ENCODE measurements at places on chromosomes 7 and 10.

DNA sequence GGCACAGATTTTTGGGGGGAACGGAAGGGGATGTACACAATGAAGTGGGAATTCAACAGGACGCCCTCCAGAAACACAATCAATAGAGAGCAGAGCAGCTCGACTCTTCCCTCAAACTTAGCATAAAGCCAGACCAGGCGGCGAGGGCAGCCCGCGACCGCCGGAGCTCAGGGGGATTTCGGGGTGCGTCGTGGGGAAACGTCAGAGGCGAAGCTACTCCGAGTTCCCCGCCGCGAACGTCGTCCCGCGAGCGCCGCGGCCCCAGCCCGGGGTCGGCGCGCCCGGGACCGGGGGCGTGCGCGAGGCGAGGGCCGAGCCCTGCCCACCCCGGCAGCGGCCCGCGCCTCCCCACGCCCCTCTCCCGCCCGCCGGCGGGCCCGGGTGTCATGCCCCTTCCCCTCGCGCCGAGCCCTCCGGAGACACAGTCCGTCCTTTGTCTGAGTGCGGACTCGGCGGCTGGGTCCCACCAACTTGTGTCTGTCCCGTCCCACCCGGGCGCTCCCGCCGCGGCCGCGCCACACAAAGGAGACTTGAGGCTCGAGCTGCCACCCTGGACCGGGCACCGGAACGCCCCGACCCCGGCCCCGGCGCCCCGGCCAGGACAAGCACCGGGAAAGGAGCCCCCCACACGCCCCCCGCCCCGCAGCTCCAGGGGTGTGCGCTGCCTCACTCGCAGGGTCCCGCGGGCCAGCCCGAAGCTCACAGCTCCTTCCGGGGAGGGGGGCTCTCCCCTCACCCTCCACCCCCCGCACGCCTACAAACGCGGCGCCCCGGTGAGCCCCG, 634 bp downstream of the EZH2 start:
- no peak for DNase-seq

DNA sequence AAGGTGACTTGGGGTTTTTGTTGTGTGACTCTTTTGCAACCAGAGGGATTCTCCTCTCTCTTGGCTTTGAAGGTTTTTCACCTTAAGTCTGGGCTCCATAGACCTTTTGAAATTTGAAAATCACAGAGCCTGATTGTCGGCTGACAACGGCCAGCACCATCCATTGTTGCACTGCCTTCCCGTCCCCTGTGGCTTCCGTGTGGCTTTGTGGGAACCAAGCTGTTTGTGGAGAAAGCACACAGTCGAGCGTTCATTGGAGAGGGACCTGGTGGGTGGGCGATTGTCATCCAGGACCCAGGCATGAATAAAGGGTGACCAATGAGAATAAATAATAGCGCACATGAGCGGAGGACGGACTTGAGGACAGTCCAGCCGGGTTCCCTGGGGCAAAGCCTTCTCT, 7.4 kb upstream of the RAMP3 start:
- no peak for DNase-seq

DNA sequence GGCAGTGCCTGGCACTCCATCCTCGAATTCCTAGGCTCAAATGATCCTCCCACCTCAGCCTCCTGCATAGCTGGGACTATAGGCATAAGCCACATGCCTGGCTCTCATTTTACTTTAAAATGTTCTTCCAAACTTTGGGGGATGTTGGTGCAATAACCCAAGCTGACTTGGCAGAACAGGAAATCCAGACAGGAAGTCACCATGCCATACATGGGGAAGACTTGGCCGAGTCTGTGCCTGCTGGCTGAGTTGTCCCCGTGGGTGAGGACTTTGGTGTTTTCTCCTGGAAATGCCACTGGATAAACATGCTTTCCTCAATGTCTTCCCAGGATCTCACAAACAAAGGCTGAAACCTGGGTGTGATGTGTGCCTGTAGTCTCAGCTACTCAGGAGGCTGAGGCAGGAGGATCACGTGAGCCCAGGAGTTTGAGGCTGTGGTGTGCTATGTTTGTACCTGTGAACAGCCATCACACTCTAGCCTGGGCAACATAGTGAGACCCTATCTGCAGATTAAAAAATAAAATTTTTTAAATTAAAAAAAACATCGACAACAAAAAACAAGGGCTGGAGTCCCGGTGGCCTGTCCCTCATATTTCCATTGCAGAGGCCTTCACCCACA, 19.8 kb downstream of the HKDC1 start:
- DNase-seq: no peak

- no peak for DNase-seq
Observed at GRCh38 chr7:8094164-8095140, 125.9 kb downstream of the GLCCI1 start.

DNA sequence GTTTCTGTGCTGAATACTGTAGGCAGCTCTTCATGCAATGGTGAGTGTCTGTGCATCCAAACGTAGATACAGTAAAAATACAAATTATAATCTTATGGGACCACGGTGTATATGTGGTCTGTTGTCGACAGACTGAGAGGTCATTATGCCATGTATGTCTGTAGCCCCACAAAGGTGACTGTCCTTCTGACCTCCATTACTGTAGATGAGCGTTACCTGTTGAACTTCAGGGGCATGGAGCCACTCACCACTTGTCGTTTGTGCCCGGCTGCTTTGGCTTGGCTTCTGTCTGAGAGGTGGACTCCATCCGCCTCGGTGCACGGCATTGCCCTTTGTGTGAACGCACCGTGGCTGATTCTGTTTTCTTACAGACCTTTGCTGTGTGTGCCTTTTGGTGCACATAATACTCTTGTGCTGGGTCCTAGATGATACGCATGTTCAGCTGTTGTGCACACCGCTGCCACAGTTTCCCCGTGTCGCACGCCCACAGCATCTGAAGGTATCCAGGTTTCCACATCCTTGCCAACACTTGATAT, 2.9 kb downstream of the UBE3C start:
- no peak for DNase-seq

GRCh38 chr10:3512263-3512662, 272.7 kb downstream of the KLF6 start:
- DNase-seq: no peak

GRCh38 chr7:91079487-91079886, 184.7 kb upstream of the FZD1 start:
- DNase-seq: peak; percentile 81

DNA sequence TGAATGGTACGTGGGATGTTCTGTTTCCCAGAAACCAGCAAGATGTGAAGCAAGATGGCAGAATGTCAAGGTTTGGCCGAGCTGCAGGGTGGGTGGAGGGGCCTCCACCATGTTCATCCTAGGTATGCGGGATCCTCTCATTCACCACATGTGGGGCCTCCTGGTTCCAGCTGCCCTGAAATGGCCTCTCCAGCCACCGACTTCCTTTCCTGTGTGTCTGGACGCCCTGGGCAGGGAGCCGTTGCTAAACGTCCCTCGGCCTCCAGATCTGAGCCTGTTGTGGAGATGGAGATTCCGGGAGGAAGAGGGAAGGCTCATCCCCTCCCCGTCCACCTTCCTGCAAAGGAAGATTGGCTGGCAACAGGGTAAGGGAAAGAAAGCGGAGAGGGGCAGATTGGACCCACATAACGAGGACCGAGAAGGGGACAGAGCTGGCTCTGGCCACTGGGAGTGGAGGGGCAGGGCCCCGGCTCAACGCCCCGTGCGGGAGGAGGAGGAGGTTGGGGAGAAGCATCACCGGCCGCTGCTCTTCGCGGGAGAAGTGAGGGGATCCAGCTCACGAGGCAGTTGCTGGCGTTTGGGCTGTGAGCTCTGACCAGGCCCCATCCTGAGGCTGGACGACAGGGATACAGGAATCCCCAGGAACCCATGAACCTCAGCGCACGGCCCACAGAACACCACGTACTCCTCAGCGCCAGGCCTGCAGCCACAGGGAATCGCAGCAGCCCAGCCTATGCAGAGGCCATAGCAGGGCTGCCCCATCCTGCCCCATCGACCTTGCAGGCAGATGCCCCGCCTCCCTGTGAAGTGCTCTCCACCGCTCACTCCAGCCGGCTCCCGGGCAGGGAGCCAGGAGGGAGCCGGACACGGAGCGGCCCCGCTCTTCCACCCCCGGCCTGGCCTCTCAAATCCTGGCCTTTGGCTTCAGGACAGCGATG, 98.3 kb downstream of the FOXL3 start:
- DNase-seq: no peak

GRCh38 chr7:121383235-121383910, 12.7 kb downstream of the FAM3C start:
- DNase-seq: no peak

GRCh38 chr7:128725531-128725930, 13.6 kb upstream of the CALU start:
- DNase-seq: no peak

- DNase-seq: no peak
Observed at GRCh38 chr10:116787053-116787659, 44.8 kb upstream of the HSPA12A start.

- DNase-seq: no peak
Observed at GRCh38 chr7:113945018-113945938, 26.5 kb upstream of the PPP1R3A start.

GRCh38 chr7:78368771-78369170, 570.2 kb downstream of the PHTF2 start:
- DNase-seq: peak; percentile 30

DNA sequence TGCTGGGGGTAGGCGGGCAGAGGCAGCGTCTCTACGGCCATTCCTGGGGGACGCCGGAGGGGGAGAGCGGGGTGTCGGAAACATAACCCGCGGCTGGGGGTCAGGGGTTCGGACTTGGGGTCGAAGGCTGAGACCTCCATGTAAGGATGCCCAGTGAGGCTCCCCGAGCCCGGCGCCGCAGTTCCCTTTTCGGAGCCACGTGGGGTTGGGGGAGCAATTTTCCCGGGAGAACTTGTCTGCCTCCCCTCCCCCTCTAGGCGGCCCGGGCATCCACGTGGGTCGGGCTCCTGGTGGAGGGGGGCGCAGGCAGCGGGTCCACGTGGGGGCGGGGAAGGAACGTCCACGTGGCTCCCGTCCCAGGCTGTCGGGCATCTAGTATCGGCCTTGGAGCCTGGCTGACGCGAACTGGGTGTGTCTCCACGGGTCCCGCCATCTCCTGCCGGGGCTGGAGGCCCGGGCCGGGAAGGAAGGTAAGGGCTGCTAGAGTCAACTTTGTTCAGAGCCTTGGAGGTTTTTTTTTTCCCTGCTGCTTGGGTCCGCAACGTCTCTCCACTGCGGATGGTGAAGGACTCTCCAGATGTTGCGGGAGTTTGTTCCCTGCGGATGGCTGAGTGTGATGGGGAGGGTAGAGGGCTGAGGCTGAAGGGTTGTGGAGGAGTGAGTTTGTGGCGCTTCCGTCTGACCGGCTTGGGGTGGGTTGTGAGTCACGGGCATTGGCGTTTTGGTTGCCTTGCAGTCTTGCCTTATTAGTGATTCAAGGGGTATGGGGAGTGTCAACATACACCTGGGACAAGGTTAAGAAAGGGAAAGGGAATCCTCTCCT, 744 bp downstream of the PPRC1 start:
- peak; percentile 82 for DNase-seq

- no peak for DNase-seq
Observed at GRCh38 chr10:84762754-84763394, 434.5 kb downstream of the CCSER2 start.

DNA sequence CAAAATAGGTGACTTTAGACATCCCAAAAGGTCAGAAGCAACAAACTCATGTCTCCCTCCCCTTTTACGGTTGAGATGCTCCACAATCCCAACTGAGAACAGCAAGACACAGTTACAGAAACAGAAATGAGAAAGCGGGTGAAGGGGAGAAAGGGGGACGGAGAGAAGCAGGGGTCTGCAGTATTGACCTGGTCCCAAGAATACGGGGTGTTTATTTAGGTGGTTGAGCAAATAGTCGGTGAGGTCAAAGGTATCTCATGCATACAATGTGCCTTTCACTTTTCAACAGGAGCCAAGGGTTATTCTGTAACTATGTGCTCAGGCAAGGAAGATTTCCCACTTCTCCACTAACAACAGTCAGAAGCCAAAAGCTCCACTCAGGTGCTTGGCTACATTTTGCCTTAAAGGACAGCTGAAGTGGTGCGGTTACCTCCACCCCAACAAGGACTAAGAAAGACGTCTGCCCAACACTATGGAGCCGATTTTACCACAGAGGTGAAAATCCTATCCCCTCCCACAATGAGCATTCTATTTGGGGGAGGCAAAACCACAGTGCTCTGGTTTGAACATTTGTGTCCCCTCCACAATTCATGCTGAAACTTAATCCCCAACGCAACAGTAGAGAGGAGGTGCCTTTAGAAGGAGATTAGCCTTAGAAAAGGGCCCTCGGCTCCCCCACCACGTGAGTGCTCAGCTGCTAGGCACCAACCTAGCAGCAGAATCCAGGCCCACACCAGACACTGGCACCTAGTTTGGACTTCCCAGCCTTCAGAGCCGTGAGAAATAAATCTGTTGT, 77.9 kb downstream of the PARD3 start:
- DNase-seq: no peak

- DNase-seq: peak; percentile 96
Observed at GRCh38 chr7:84647797-84648757, 453.5 kb upstream of the SEMA3A start.

DNA sequence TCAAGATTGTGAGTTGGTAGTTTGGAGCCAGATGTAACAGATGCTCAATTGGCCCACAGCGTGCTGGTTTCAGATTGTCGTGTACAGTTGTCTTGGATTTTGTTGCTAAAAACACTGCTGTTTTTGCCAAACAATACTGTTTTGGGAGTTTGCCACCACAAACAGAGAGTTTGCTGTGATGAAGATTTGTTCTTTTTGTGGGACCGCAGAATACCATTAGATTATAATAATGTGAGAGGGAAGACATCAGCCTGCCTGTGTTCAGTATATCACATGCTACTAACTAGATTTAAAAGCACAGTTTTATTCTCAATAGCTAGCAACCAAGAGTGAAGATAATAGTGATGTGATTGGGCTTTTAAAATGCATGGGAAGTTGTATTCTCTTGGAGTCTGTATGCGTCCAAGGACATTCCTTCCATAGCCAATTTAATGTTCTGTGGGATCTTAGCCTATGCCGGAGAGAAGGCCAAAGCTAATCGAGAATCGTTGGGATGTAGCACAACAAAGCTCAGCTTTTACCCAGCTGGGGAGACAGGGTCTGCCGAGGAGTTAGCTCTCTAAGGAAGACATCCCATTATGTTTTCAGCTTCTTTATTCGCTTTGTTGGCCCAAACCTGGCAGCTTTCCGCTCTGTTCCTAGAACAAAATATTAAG, 18.7 kb upstream of the ITGA8 start:
- peak; percentile 32 for DNase-seq

DNA sequence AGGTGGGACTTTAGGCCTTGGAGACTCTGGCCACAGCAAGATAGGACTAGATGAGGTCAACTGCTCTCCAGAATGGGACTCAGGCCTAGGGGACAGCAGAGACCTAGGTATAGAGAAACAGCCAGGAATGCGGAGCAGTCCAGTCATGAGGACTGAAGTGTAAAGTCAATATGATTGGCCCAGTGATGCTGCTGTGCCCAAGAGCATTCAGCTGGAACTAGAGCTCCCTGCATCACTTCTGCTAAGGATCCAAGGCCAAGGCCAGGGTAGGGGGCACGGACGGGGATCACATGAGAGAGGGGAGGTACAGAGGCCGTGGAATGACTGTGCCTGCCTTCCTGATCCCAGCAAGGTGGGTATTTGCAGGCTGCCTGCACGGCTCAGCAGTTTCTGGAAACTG, 237.9 kb downstream of the FRMD4A start:
- DNase-seq: no peak

Measured in fibroblast of upper back skin (primary cell).